ENCODE measurements at places on chromosomes 12 and 14.

DNA sequence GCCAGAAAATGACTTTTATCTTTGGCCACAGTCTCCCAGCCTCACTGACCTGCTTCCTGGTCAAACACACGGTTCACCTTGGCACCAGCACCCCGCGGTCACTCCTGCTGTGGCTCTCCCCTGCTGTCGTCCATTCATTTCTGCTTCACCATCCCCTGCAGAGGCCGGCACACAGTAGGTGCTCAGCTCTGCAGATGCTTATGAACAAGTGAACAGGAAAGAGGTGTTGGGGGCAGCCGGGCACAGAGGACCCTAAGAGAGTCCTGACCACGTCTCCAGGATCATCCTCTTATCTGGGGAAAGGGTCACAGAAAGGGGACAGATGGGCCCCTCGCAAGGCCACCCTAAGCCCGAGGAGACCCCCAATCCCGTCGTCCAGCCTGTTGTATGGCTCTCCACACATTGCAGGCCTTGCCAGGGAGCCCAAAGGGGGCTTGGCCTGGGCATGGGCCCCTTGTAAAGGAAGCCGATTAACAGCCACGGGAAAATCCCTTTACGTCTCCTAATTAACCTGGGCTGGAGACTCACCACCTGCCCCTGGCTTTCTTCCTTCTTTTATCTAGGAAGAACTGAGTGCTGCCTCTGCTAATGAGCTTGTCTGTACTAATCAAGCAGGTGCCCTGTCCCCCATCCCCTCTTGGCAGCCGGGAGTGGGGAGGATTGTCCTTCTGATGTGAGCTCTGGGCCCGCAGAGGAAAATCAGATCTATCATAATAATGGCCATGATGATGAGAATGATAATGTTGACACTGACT is 119.2 kb downstream of the AACS start:
- H3K36me3 ChIP-seq: no peaks in the 10 kb centered on the region
- no peaks in the 10 kb centered on the region for H3K4me1 ChIP-seq
- H3K27ac ChIP-seq: no peak overlapping the region
- H3K4me3 ChIP-seq: no peak overlapping the region

GRCh38 chr12:22283508-22283907 is 51.0 kb downstream of the ST8SIA1 start:
- H3K27me3 ChIP-seq: no peaks in the 10 kb centered on the region
- H3K4me1 ChIP-seq: no peaks in the 10 kb centered on the region
- peak overlapping the region; percentile 86 for H3K27ac ChIP-seq

GRCh38 chr12:76714415-76714814 is 49.5 kb upstream of the ZDHHC17 start:
- H3K27me3 ChIP-seq: no peaks in the 10 kb centered on the region
- no peak overlapping the region for H3K27ac ChIP-seq
- H3K4me1 ChIP-seq: no peaks in the 10 kb centered on the region
- no peak for DNase-seq

DNA sequence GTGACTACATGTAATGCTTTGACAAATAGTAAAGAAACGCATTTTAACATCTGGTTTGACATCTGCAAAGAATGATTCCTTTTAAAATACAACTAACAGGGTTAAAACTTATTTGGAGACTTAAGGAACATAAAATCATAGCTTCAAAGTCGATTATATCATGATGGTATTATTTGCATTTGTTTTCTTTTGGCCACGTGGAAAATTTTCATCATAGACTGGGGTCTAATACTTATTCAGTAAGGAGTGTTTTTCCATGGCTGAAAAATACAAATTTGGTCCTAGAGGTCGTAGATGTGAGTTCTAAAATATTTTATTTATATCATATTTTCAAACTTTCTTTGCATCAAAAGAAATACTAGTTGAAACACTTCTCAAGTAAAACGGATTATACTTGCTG is 31.5 kb upstream of the LMNTD1 start:
- H3K27ac ChIP-seq: no peak overlapping the region
- no peaks in the 10 kb centered on the region for H3K27me3 ChIP-seq
- no peak for DNase-seq
- H3K36me3 ChIP-seq: no peaks in the 10 kb centered on the region

GRCh38 chr12:6925239-6925539 is 2.6 kb upstream of the ATN1 start:
- H3K27ac ChIP-seq: peak overlapping the region; percentile 99
- no peak for DNase-seq
- peaks cover 3% of the 10 kb centered on the region for H3K4me1 ChIP-seq
- no peak overlapping the region for H3K4me3 ChIP-seq
- no peaks in the 10 kb centered on the region for H3K27me3 ChIP-seq
- no peaks in the 10 kb centered on the region for H3K36me3 ChIP-seq

GRCh38 chr12:95882873-95883272 is 24.1 kb downstream of the SNRPF start:
- no peak overlapping the region for H3K27ac ChIP-seq
- no peaks in the 10 kb centered on the region for H3K36me3 ChIP-seq
- no peak for DNase-seq
- H3K4me1 ChIP-seq: no peaks in the 10 kb centered on the region
- no peaks in the 10 kb centered on the region for H3K27me3 ChIP-seq

DNA sequence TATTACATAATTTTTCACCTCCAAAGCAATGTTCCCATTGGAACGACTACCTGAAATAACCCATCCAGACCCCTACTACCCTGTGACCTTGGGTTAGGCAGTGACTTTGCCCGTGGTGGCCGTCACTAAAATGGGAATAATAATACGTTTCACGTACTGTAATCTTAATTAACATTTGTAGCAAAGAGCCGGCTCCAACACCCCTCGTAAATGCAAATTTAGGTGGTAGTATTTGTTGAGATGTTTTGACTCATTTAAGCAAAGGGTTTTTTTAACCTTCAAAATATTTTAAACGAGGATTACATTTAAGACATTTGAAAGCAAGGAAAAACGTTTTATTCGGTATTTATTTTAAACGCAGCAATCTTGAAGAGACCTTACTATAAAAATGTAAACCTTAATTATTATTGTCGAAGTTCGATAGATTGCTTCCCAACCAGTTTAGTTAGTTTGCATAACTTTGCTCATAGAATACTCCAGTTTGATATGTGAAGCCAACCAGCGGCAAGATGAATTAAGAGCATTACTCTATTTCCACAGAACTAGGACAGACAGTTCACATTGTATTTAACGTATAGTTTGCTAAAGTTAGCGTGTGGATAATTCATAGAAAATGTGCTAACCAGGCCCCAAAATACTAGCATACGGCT is 1.4 kb upstream of the ARID2 start:
- H3K4me3 ChIP-seq: peak overlapping the region; percentile 93
- H3K27me3 ChIP-seq: no peaks in the 10 kb centered on the region
- DNase-seq: no peak
- no peaks in the 10 kb centered on the region for H3K4me1 ChIP-seq

- H3K27me3 ChIP-seq: no peaks in the 10 kb centered on the region
- H3K36me3 ChIP-seq: no peaks in the 10 kb centered on the region
- H3K4me3 ChIP-seq: no peak overlapping the region
Measured at GRCh38 chr14:71566276-71566675, 366.0 kb upstream of the RGS6 start.

DNA sequence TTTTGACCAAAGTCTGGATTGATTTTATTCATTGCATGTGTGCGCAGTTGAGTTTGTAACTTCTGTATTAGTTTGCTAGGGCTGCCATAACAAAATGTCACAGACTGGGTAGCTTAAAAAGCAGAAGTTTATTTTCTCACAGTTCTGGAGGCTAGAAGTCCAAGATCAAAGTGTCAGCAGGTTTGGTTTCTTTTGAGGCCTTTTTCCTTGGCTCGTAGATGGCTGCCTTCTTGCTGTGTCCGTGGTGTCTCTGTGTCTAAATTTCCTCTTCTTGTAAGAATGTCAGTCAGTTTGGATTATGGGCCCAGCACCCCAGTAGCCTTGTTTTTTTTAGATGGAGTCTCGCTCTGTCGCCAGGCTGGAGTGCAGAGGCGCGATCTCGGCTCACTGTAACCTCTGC is 11.8 kb downstream of the DNM1L start:
- H3K36me3 ChIP-seq: no peaks in the 10 kb centered on the region
- H3K27ac ChIP-seq: no peak overlapping the region
- H3K27me3 ChIP-seq: no peaks in the 10 kb centered on the region
- H3K4me1 ChIP-seq: no peaks in the 10 kb centered on the region

- DNase-seq: no peak
- no peaks in the 10 kb centered on the region for H3K36me3 ChIP-seq
- no peaks in the 10 kb centered on the region for H3K4me1 ChIP-seq
- no peak overlapping the region for H3K27ac ChIP-seq
Measured at GRCh38 chr12:68727776-68728175, 18.2 kb upstream of the SLC35E3 start.

DNA sequence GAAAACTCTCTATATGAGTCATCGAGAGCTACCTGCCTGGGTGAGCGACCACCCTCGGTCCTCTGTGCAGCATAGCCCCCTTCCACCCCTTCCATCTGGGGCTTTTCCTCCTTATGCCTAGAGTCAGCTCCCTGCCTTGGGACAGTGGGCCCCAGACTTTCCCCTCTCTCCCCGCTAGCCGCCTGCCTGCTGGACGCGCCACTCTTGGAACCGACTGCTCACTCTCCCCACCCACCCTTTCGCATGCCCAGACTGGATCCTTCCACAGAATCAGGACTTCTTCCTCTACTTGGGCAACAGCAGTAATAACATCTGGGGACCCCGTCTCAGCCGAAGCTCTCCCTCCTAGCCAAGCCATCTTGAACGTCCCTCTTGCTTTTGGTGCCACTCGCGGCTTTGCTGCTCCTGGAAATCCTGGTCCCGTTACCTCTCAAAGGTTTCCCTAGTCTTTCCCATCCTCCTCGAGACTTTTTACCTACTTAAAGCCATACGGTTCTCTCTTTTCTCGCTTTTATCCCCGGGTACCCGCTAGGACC is 671 bp downstream of the ESYT1 start:
- H3K4me3 ChIP-seq: peak overlapping the region; percentile 56
- no peak for DNase-seq
- H3K27ac ChIP-seq: peak overlapping the region; percentile 88
- no peaks in the 10 kb centered on the region for H3K36me3 ChIP-seq

GRCh38 chr12:93547778-93548177 is 24.7 kb upstream of the SOCS2 start:
- no peaks in the 10 kb centered on the region for H3K36me3 ChIP-seq
- no peaks in the 10 kb centered on the region for H3K4me1 ChIP-seq
- no peak for DNase-seq
- no peaks in the 10 kb centered on the region for H3K27me3 ChIP-seq
- H3K4me3 ChIP-seq: no peak overlapping the region

DNA sequence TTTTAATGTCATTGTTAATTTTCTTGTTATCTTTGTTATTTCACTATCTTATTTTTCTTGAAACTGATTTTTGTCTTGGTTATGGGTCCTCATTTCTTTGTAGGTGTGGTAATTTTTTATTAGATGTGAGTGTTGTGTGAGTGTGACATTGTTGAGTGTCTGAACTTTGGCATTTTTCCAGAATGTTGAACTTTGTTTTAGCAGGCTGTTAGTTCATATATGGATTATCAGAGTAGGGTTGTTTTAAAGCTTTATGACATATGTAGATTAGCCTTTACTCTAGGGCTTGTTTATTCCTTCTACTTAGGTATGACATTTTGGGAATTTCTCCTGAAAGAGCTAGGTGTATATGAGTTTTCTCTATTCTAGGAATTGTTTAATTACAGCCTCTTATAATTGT is 103.9 kb downstream of the ARID2 start:
- no peaks in the 10 kb centered on the region for H3K36me3 ChIP-seq
- no peak for DNase-seq
- H3K27ac ChIP-seq: no peak overlapping the region
- H3K27me3 ChIP-seq: no peaks in the 10 kb centered on the region
- H3K4me3 ChIP-seq: no peak overlapping the region

GRCh38 chr12:117844114-117844830 is 124.5 kb downstream of the KSR2 start:
- H3K36me3 ChIP-seq: no peaks in the 10 kb centered on the region
- no peaks in the 10 kb centered on the region for H3K4me1 ChIP-seq
- no peaks in the 10 kb centered on the region for H3K27me3 ChIP-seq

DNA sequence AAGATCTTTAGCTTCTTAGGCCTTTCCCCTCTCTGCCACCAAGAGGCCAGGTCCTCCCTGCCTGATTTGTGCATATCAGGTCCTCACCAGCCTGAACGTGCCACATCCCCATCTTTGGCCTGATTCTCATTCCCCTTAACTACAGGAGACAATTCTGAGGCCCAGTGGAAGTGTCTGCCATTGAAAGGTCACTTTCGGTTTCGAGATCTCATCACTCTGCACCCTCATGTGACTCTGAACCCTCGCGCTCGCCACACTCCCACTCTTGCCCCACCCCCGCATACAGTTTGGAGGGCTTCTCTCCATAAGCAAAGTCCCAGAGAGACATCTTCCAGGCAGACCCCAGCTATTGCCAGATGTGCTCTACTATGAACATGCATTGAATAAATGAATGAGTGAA is 189.0 kb downstream of the NTF3 start:
- no peaks in the 10 kb centered on the region for H3K4me1 ChIP-seq
- H3K4me3 ChIP-seq: no peak overlapping the region
- no peak for DNase-seq
- H3K27ac ChIP-seq: no peak overlapping the region
- no peaks in the 10 kb centered on the region for H3K27me3 ChIP-seq

DNA sequence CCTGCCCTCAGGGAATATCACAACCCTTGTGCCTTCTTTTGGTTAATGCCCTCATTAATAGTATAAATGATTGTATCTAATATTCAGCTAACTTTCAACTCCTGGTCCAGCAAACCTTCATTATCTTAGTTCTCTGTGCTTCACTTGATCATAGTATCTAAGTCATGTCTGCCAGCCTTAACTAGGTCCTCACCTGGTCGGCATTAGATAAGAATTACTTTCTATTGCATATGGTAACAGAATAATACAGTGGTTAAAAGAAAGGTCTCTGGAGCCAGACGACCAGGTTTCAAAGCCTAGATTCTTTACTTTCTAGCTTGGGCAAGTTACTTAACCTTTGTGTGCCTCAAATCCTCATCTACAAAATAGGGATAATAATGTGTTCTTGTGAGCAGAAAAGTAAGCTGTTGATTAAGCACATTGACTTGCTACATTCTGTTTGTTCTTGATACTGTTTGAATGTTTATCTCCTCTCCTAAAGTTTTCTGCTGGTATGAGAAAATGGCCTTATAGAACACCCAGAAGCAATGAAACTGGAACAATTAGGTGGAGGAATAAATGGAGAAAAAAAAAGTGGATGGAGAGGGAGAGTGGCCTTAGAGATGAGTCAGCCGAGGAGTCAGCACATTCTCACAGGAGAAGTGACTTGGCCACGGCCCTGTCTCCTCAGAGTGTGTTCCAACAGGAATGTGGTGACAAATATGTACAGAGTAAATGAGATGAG is 176.1 kb downstream of the SLC25A21 start:
- DNase-seq: no peak
- H3K27me3 ChIP-seq: no peaks in the 10 kb centered on the region
- no peak overlapping the region for H3K27ac ChIP-seq
- no peak overlapping the region for H3K4me3 ChIP-seq
- no peaks in the 10 kb centered on the region for H3K36me3 ChIP-seq
- no peaks in the 10 kb centered on the region for H3K4me1 ChIP-seq

Measured in uterus (tissue), 4 donors.